GM03348 (cell line): ENCODE measurements at places on chromosomes 12 and 14.

DNA sequence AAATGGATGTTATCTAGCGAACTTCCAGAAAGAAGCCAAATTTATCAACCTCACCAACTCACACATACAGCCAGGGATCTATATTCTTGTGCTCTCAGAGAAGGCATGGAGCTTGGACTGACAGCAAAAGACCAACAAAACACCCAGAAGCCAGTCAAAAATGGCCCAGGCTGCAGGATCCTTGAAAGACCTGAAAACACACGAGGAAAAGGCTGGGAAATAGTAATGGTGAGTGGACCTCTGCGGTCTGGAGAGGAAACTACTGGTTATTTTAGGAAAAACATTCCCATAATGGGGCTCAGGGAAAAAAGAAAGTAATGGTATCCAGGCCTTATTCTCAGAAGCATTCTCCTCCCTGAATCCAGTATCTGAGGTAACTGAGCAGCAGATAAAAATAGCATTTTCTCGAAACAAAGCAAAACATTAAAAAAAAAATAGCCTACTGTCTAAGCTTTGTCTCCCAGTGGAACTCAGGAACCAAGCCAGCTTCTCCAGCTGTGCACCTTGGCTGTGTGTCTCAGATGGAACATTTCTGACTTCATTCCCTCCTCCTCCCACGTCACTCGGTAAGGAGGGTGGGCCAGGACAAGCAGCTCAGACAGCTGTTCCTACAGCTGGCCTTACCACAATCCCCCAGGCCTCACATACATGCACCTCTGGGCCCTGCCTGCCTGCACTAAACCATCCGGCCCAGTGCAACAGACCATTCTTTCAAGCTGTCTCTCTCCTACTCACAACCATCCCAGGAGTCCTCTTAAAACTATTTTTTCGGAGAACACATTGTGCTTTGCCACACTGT, 249.9 kb downstream of the DAD1 start:
- DNase-seq, result no peak

- DNase-seq, result no peak
These were observed 141.7 kb upstream of the GARIN6 start for GRCh38 chr12:99505805-99506204.

DNA sequence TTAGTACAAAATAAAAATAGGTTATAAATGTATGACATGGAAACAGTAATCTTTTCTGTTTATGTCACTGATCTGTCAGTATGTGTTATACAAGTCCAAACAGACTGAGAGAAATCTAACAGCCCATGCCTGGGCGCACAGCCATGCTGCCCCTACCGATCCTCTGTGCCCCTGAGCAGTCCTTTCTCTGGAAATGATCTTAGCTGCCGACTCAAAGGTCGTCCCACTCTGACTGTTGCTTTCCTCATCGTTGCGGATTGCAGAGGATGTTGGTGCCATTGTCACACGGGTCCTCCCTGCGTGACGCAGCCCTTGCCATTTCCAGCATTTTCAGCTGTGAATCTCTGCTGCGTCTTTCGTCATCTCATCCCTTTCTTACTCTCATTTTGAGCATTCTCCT, 82.9 kb upstream of the DYNC1H1 start:
- DNase-seq, result no peak

DNA sequence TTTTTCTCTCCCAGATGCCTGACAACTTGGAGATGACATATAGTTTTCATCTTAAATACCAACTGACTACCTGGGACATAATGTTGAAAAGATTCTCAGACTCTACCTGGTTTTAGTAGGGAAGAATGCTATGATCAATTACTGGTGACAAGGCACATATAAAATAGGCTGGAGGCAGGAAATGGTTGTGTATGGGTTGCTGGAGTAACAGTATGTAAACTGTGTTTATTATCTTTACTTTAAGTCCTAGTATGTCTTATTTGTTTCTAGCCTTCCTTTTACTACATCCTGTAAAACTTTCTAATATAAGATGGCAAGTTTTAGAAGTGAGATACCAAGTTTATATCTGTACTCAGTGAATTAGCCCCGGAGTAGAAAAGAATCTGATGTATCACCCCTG, 98.1 kb downstream of the NUBPL start:
- no peak for DNase-seq
